ENCODE measurements at places on chromosomes 3 and 15.
A peak's percentile ranks its signal among the peaks of the same experiment; 100 is the strongest.

DNA sequence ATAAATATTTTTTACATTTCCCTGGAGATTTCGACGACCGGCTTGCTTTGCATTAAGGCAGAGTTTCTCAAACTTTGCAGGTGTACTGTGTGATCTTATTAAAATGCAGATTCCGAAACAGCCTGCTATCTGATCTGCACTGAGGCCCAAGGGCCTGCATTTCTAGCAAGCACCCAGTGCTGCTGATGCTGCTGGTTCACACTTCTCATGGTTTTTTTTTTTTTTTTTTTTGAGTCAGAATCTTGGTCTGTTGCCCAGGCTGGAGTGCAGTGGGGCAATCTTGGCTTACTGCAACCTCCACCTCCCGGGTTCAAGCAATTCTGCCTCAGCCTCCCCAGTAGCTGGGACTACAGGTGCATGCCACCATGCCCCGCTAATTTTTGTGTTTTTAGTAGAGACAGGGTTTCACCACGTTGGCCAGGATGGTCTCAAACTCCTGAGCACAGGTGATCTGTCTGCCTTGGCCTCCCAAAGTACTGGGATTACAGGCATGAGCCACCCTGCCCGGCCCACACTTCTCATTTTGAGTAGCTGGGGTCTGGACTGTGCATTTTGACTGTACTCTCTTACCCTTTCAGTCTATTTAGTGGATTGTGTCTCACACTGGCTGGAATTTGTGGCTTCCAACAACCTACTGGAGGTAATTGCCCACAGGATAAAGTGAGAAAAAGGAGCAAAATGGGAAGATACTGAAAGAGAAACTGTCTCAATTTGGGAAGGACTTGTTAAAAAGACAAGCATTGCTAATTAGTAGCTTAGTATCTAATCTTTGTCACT, 94.1 kb downstream of the ITPR1 start:
- DNase-seq: no peak

- no peak for DNase-seq
Observed at GRCh38 chr15:25795712-25796111, 67.4 kb downstream of the ATP10A start.

GRCh38 chr3:171226794-171227193, 200.3 kb upstream of the SLC2A2 start:
- DNase-seq: no peak

- no peak for DNase-seq
Observed at GRCh38 chr3:188936597-188937107, 235.1 kb upstream of the TPRG1 start.

- DNase-seq: no peak
Observed at GRCh38 chr15:46856839-46857502, 860.3 kb upstream of the SEMA6D start.

GRCh38 chr3:63467392-63467791, 185.1 kb upstream of the SNTN start:
- DNase-seq: no peak

- no peak for DNase-seq
Observed at GRCh38 chr3:114627770-114628169, 333.9 kb downstream of the TIGIT start.

GRCh38 chr15:57785959-57786358, 79.4 kb downstream of the POLR2M start:
- DNase-seq: no peak

DNA sequence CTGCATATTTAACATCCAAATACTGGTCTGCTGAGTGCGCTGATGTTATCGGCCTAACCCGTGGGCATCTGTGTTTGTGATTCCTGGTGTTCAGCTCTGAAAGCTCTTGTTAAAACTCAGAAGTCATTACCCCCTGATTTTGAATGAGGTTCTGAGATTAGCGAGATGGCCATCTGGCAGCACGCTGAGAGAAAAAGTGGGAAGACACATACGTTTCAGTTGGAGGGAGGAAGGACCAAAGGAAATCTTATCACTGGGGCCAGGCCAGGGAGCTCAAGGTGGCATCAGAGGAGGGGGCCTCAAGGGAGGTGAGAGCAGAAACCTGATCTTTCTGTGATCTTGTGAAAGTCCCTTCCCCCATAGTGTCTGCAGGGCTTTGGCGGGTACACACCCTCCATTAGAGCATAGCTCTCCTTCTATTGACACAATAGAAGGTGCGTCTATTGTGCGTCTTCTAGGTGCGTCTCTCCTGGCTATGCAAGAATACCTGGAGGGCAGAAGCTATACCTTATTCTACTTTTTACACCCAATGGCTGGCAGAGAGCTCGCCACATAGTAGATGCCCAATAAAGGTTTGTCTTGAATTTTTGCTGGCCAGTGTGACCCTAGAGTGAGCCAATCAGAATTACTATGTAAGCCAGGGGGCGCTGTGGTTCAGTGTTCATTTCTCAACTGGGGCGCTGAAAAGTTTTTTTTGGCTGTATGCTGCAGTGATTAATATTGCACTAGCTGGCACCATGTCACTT, 182.4 kb downstream of the SHQ1 start:
- no peak for DNase-seq

- no peak for DNase-seq
Observed at GRCh38 chr15:99096173-99096893, 8.5 kb upstream of the SYNM start.

DNA sequence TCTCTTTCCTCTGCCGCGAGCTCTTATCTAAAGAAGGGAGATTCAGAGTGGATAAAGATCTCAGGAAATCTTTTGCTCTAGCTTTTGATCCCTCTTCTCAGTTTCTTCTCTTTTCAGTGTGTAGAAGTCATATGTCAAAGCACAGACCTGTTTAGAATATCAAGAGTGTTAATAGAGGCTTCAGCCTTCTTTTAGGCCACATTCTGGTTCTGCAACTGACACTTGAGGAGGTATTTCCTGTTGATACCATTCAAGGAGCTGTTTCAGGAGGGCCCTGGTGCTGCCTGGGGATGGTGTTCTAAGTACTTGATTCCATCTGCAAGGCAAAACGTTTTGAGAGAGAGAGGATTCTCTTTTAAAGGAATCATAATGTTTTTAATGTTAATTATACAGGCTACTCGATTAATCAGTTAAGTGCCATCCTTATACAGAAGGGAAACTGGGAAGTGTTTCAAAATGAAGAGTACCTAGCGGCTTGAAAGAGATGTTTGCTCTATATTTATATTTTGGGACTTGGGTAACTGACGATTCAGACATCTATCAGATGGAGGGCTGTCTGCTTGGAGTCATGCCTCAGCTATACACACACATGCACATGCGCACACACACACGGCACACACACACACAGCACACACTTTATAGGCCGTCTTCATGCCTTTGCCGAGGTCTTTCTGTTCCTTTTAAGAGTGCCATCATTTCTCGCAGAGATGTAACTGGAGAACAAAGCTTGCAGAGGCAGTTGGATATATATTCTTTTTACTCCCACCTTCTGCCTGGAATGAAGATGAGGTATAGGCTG, 313.9 kb downstream of the PTPRG start:
- DNase-seq: no peak

DNA sequence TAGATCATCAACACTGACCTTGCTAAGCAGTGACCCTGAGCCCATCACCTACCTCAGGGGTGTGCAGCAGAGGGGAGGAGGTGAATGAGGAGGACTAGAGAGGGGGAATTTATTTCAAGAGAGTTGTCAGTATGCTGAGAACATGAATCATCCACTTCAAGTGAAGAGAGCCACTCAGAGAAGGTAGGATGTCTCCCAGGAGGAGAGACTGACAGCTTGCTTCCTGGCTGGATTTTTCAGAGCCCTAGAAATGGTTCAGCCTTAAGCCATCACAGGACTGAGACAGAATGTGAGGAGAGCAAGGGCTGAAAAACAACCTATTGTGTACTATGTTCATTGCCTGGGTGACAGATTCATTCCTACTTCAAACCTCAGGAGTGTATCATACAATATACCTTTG, 34.8 kb downstream of the CCNL1 start:
- no peak for DNase-seq

GRCh38 chr3:111998636-111999483, at the start of gene TAGLN3:
TAGLN3 (plus strand) TSS chr3:111998922; CDS start chr3:111999423, 501 bp downstream.
- DNase-seq: no peak

- DNase-seq: no peak
Observed at GRCh38 chr3:109023656-109024254, 70.1 kb upstream of the GUCA1C start.

DNA sequence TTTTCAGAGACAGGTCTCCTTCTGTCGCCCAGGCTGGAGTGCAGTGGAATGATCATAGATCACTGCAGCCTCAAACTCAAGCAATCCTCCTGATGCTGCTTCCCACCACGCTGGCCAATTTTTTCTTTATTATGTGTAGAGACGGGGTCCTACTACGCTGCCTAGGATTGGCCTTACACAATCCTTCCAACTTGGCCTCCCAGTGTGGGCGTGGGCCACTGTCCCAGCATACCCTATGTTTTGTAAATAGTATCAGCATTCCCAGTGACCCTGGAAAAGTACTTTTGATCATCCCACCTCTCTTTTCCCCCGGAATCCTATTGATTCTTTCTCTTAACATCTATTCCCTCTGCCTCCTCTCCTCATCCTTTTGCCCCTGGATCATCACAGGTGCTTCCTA, 36.9 kb downstream of the SLC28A2 start:
- no peak for DNase-seq

GRCh38 chr3:35785234-35785888, 146.0 kb downstream of the ARPP21 start:
- DNase-seq: no peak

DNA sequence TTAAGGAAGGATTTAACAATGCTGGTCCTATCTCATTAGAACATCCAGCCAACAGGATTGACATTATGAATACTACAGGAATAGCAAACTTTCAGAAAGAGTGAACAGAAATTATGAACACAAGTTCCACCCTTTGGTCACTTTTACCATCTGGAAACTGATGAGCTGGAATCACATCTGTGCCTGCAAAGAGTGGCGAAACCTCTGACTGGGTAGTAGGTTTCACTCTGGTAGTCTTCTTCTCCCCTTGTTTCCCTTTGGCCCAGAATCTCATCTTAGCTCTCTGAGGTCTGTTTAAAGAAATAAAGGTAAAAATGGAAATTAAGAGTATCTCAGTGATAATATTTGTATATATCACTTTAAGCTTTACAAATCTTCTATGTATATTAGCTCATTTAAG, 73.1 kb downstream of the NR2E3 start:
- DNase-seq: no peak

- peak; percentile 61 for DNase-seq
Observed at GRCh38 chr3:128804017-128804810, 75.2 kb upstream of the ACAD9 start.

GRCh38 chr3:59832702-59833101, 782.9 kb upstream of the CFAP20DC start:
- no peak for DNase-seq

- DNase-seq: no peak
Observed at GRCh38 chr3:71907996-71908395, 123.0 kb upstream of the PROK2 start.

DNA sequence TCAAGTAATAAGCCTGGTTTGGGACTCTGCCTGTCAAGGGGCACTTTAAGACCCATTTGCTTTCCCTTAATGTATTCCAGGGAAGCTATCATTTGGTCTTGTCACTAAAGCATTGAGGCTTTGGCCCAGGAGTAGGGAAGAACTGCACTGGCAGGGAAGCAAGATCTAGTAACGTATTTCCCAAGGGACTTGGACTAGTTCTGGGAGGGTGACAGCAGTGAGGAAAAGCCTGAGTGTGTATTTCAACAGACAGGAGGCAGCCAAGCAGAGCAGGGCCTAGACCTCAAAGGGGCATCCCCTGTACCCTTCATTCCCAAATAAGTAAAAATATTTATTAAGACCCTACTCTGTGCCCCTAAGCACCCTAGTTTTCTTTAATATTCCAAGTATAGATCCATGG, 92.8 kb downstream of the SRGAP3 start:
- DNase-seq: no peak

DNA sequence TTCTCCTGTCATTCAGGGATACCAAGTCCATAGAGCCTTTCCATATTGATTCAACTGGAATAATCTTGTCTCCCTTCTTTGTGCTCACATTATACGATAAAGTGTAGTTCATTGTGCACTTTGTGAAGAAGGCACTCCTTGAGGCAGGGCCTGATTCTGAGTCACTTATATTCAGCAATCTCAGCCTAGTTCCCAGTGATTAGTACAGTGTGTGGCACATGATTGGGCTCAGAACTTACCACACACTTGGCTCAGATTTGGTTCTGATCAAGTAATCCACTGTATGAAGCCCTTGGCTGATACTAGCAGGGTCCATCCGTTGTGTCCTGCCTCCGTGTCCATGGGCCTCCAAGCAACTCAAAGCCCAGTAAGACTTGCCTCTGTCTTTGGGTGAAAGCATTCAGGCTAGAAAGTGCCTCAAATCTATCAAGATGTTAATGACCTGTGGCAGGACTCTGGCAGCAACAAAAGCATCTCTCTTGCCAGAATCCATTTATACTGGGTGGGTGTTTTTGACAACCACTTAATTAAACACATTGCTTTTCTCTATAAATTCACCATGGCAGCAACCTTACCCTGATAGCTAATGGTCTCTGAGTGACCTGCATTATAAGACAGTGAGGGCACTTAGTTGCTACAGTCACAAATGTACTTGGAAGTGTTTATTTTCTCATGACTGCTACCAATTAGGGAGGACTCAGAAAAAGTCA, 51.3 kb downstream of the TPRG1 start:
- no peak for DNase-seq

DNA sequence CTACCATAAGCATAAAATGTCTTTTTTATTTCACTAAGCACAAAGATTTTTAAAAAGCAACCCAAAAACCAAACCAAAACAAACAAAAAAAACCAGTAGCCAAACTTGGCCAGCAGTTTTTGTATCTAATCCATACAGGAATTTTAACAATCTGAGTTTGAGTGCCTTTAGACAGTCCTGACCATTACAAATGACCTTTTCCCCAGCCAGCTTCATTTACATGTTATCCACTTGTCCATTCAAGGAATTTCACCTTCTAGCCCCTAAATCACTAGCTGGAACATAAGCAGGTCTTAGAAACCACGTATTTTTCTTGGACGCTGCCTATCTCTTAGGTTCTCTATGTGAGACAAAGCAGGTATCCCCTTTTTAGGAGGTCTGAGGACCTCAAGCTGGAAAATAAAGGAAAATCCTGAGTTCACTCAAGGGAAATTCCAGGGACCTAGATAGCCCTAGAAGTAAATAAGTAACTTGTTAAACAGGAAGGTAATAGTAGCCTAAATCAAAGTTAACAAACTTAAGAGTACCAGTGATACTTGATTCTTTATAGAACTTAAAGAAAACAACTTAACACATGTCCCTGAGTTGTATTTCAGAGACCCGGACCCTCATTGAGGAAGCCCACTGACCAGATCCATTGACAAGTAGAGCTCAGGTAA, 34.2 kb downstream of the CIP2A start:
- no peak for DNase-seq

- no peak for DNase-seq
Observed at GRCh38 chr15:94674296-94674695, 442.9 kb downstream of the MCTP2 start.

GRCh38 chr3:138833899-138834595, 681 bp downstream of the PIK3CB start:
- DNase-seq: no peak
